ENCODE measurements at places on chromosomes 5 and 9. TPM values are rescaled to one million over a fixed set of nuclear protein-coding genes. Genes with fewer than 3 reads are reported as not detected.

Gene PDCD1LG2
- 1.9 TPM for total RNA-seq

Gene MEIKIN
- not detected for total RNA-seq

Gene LMNB1
- 9.1 TPM for total RNA-seq

Gene RGS7BP
- total RNA-seq, result not detected

Gene KIF4B
- total RNA-seq, result 0.09 TPM

Gene GALNT12
- total RNA-seq, result 37.4 TPM

Gene MARCOL
- not detected for total RNA-seq

Gene NPR3
- 74.7 TPM for total RNA-seq

Gene CYLC2
- not detected for total RNA-seq

Gene FGF10
- 0.79 TPM for total RNA-seq

Gene LCP2
- not detected for total RNA-seq

Gene CLIC3
- 8.2 TPM for total RNA-seq

Gene CSF2
- total RNA-seq, result not detected

Gene SLCO6A1
- total RNA-seq, result not detected

Gene FBP1
- total RNA-seq, result not detected

Gene SH3RF2
- 0.79 TPM for total RNA-seq

Gene CARTPT
- not detected for total RNA-seq

Gene IFNA21
- total RNA-seq, result not detected

Gene MRPL41
- total RNA-seq, result 62.6 TPM

Gene F2R
- 39.7 TPM for total RNA-seq

Gene C9orf50
- total RNA-seq, result under 0.01 TPM

Gene ANKRD31
- total RNA-seq, result 0.09 TPM

Measured in bronchial smooth muscle cell (primary cell).